ENCODE measurements at places on chromosomes 5 and 9.
A peak's percentile ranks its signal among the peaks of the same experiment; 100 is the strongest.

- no peak for DNase-seq
These were observed 79.4 kb downstream of the GOLPH3 start for GRCh38 chr5:32094691-32095090.

DNA sequence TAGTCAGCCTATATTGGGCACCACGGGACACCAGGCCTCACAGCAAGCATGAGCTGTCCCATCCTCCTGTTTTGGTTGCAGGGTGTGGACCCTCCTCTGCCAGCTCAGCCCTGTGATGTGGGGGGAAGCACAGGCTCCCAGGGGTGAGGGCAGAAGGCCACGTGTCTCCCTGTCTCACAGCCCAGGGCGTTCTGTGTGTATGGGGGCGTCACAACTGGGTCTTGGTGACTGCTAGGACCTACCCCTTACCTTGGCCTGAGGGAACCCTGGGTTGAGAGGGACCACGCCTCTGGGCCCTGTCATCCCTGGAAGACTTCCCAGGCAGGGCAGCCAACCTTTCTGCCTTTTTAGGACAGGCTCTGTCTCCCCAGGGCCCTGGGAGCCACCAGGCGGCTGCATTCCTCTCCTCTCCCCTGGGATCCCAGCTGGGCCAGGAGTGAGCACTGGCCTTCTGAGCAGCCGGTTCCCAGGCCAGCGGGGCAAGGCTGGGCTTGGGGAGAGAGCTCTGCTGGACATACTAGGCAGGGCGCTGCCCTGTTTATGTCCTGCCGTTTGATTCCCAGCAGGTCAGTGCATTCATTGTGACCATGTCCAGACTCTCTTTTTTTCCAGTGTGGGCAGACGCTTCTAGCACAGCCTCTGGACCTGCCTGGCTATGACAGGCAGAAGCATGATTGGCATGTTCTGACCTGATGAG is 97.4 kb downstream of the DAB2IP start:
- no peak for DNase-seq

DNA sequence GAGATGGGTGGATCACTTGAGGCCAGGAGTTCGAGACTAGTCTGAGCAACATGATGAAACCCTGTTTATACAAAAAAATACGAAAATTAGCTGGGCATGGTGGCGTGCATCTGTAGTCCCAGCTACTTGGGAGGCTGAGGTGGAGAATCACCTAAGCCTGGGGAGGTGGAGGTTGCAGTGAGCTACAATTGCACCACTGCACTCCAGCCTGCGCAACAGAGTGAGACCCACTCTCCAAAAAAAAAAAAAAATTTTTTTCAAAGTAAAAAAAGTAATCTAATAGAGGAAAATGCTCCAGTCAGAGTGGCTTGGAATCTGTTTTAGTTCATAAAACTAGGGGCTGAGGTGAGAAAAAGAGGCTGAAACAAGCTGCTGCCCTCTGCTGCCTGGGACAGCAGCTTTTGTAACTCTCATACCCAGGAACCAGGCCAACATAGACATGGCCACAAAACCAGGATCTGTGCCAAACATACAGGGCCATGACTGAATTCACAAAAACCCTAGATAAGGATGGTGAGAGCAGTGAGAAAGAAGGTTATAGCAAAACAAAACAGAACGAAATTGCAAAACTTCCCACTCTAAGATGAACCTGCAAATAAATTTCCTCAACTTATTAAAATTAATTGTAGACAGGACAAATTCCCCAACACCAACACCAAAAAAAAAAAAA is 13.1 kb upstream of the DCAF12 start:
- DNase-seq: peak; percentile 98

- DNase-seq: no peak
These were observed 3.4 kb downstream of the GARNL3 start for GRCh38 chr9:127267793-127268525.

DNA sequence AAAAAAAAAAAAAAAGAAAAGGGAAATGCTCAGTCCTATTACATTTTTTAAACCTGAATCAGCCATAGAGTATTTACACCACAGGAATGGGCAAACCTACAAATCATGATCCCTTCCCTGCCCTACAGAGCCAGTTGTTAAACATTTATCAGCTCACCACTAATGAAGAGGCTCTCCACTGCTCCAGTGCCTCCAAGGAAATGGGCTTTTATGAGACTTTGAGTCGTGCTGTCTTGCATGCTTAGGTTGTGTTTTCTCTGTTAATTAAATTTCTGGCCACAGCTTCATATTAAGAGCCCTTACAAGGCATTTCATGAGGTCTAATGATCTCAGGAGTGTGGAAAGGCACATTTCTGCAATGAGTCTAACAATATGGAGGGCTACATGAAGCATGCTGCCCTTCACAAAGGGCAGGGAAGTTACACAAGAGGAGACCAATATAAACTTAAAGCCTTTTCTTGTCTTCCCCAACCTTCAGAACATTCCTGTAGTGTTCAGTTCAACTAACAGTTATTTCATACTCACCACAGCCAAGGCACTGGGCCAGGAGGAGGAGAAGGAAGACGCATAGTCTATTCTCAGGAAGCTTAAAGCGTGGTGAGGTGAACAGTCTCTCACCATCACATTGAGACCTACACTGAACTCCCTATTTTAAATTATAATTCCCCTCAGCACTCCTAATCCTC is 140.1 kb upstream of the ABCA1 start:
- DNase-seq: no peak

DNA sequence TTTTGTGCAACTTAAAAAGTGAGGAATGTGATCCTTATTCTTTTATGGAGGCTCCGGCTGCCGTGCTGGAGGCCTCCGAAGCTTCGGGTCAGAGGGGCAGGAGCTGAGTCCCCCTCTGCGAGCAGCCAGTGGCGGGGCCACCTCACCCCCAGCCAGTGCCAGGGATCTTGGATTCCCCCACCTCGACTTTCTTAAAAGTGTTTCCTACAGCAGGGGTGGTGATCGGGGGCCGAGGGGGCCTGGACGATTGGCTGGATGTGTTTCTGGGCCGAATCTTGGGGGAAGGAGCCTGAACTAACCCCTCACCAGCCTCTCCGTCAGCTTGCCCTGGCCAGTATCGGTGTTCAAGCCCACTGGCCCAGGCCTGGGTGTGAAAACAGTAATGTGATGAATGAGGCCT is 92.2 kb upstream of the LMX1B start:
- no peak for DNase-seq

DNA sequence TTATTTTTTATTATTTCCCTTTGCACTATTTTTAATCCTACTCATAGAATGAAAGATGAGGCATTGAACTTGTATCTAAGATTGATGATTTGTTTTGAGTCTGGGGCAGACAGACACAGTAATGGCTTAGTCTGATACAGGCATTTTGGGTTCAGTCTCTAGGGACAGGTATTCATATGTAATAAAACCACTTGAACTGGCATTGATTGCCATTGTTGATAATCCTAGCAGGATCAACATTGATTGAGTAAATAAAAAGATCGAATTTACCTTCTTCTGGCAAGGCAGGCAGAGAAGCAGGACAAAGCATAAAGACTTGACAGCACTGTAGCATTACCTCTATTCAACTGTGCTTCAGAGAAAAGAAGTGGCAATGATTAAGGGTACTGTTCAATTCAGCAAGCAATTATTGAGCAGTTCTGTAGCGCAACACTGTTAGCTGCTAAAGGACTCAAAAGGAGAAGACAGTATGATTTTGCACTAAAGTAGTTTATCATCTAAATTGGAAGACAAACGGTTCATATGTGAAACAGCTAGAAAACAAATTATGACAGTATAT is 144.4 kb downstream of the COMMD10 start:
- no peak for DNase-seq

GRCh38 chr5:69292306-69292705 is 40.3 kb downstream of the CCDC125 start:
- DNase-seq: no peak

DNA sequence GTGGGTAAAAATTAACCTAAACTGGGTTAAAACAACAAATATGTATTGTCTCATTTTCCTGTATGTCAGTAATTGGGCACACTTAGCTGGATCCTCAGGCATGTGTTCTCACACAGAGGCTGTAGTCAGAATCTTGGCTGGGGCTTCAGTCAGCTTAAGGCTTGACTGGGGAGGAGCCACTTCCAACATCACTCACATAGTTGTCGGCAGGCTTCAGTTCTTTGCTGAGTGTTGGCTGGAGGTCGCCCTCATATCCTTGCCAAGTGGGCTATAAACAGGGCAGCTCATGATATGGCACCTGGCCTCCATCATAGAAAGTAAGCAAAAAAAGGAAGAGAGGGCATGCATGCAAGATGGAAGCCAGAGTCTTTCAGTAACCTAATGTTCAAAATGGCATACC is 173.0 kb downstream of the GIN1 start:
- DNase-seq: no peak

DNA sequence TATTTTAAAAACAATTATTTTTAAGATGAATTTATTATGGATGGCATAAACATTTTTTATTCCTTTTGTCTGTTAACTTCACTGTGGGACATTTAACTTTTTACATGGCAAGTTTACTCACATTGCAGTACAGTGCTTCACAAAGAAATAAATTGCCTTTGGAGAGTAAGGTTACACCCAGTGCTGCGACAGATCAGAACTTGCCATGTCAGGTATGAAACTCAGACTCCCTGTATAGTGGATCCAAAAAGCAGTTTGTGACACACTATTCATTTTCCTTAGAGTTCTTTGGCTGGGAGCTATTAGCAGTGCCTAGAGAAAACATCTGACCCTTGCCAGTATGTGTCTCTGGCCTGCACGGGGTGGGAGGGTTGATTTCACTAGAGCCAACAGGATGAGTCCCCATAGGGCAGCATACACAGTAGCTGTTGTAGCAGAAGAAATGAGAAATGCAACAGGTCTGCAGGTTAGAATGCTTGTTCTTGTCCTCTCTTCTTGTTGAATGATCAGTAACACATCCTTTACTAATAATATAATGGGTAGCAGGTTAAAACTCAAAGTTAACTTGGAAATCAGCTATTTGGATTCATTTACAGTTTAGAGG is 42.9 kb downstream of the STARD4 start:
- DNase-seq: no peak

DNA sequence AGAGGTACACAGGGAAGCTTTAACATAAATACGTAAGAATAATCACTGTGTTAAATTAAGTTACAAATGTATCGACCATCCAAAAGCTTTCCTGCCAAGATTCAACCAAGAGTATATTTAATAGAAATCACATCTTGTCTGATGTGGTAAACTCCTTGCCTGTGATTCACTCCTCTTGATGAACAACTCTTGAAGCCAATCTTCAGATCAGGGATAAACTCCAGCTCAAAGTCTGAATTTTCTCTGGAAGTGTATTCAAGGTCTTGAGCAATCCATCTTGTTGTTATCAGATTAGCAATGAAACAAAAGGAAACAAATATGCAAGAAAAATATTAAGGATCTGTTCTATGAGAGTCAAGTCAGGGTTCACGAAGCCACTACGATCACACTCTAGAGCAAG is 170.0 kb upstream of the ADAMTS16 start:
- no peak for DNase-seq

DNA sequence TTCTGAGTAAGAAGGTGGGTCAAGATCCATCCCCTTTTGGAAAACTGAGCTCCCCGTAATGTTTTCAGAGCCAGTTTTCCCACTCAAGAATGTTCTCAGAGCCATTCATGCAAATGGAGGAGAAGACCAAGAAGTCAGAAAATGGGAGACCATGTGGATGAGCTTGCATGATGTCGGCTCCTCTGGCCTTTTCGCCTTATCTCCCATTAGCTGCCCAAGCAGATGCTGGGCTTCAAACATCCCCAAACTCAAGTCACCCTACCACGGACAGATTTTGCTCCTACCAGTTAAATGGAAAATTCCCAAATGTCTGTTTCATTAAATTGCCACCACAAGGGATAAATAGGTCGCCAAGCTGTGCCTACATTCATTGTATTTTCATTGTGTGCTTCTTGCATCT is 161.4 kb downstream of the ICE1 start:
- DNase-seq: no peak

GRCh38 chr5:113224605-113225065 is 210.2 kb downstream of the TSSK1B start:
- DNase-seq: no peak

GRCh38 chr5:53480416-53481158 is at the start of gene FST:
Gene FST, plus strand, starts transcription at chr5:53480629. Its CDS starts 163 bp downstream, at chr5:53480792.
- DNase-seq: peak; percentile 39

DNA sequence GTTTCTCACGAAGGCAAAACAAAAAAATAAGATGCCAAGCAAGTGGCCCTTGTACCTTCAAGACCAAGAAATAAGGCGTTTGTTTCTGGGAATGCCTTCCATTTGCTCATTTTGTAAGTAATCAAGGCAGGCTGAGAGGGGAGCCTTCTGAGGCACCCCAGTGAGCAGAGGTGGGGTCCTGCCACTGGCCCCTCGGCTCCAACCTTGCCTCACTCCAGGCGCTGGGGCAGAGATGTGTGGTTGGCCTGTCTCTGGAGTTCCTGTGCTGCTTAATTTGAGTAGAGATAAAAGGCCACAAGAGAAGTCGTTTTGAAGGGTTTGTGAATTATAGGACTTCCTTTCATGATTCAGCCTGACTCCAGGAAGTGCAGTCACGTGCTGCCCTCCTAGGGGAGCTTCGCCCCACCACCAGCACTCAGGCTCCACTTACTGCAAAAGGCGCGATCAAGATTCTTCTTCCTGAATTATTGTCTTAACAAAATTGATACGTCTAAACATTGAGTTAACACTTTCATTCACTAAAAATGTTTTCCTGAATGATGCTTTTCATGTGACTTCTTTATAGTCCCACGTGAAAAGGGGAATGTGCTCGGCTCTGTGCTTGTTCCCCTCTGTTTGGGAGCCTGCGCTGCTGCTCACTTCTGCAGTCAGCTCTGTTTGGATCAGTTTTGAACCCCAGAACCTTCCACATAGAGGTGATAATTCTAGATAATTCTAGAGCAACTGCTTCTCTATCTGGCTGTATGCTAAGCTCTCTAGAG is 13.7 kb downstream of the SYK start:
- DNase-seq: peak; percentile 87

DNA sequence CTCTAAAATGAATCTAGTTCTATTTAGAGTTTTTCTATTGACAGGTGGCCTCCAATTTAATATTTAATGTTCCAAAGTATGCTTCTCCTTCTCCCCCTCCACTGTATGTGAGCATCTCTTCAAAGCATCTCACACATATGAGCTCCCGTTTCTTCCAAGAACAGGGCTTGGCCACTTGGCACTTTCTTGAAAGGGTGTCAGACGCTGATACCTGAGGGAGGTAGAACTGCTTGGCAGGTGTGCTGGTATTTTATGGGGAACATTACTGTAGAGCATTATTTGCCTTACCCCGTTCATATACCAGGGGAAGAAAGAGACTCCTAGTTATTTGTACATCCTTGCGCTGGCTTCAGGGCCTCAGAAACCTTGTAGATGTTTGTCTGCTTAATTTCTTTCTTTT is 1.9 kb downstream of the RCL1 start:
- DNase-seq: no peak

- DNase-seq: no peak
These were observed 71.8 kb downstream of the TNC start for GRCh38 chr9:115046199-115046598.

DNA sequence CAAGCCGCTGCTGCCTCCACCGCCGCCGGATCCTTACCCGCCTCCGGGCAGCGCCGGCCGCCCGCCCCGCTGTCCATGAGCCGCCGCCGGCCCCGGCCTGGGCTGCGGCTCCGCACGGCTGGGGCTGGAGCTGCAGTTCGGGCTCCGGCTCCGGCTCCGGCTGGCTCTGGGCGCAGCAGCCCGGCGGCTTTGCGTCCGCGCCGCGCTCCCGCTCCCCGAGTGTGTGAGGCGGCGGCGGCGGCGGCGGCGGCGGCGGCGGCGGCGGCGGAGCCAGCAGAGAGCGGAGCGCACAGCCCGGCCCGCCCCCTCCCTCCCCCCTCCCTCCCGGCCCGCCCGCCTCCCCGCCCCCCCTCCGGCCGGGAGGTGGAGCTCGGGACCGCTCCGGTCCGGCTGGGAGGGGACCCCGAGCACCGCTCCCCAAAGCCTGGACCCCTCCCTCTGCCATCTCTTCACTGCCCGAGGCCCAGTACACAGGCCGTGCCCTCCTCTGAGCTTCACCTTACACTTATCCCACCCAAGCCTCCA is at the start of gene PCDH1:
TSS of gene PCDH1 (minus strand) at position 225 of the 525 bp plus-strand sequence. CDS start at position 77, 148 bp downstream.
- DNase-seq: no peak
